ENCODE measurements at places on chromosomes 7 and 10.

DNA sequence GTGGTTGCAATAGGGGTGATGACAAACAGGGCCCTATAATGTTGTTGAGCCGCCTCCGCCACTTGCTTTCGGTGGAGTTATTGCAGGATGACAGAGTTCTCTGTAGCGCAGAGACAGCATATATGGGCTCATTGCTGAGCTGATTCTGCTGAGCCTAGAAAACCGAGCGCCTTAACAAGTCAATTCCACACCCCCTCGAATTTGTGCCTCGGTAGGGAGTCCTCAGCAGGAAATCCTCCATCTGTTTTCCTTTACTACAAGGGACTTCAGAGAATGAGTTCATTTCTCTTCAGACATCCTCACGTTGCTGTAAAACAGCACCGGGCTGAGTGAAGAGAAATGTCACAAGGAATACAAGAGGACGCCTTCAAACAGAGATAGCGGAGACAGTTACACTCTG lies 90.7 kb upstream of the KIAA1217 start:
- DNase-seq: no peak

GRCh38 chr7:148964483-148965267 lies 63.6 kb downstream of the PDIA4 start:
- no peak for DNase-seq

DNA sequence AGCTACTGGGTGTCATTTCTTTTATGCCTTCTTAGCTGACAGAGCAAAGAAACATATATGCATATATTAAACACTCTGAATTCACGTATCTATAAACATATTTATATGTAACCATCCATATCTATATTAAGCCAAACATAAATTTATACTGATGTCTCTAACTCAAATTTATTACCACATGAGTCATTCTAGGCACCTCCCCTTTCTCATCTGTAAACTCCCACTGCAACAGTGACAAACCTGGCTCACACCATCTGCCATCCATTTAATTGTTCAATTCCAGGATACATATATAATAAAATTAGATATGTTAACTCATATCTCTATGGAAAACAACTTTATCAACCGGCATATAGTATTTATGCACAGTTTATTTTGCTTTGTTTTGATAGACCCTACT lies 722.3 kb downstream of the SORCS1 start:
- no peak for DNase-seq

DNA sequence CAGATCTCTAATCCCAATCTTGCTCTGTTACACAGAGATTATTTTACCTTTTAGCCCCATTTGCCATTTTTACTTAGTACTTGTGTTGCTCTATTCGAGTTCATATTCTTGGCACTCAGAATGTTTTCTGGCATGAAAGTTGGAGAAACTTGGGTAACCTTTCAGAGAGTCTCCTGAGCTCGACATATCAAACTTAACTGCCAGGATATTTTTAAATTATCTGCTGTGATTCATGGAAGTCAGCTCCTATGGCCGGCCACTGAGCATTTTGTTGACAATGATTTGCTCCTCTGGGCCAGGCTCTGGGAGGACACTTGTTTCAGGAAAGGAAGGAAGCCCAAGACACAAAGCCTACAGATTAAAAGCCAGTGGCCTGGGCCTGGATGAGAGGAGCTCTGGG lies 396.7 kb downstream of the TNS3 start:
- no peak for DNase-seq

DNA sequence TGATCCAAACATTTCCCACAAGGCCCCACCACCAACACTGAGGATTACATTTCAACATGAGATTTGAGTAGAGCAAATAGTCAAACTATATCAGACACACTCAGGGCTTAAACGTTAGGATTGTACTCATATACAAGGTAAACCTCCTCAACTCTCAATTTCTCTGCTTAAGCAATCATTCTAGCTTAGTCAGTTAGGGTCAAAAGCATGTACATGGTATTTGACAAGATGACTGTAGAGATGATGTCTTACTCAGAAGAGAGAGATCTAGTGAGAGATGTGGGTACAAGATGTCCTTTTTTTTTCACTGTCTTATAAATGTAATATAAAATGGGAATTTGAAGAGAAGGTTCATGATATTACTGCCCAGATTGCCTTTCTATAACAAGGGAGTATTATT lies 270.1 kb downstream of the PRKG1 start:
- DNase-seq: no peak

- no peak for DNase-seq
Observed at GRCh38 chr10:33448421-33449140, 114.1 kb upstream of the NRP1 start.

GRCh38 chr7:54846273-54846672 lies 87.3 kb upstream of the SEC61G start:
- no peak for DNase-seq

DNA sequence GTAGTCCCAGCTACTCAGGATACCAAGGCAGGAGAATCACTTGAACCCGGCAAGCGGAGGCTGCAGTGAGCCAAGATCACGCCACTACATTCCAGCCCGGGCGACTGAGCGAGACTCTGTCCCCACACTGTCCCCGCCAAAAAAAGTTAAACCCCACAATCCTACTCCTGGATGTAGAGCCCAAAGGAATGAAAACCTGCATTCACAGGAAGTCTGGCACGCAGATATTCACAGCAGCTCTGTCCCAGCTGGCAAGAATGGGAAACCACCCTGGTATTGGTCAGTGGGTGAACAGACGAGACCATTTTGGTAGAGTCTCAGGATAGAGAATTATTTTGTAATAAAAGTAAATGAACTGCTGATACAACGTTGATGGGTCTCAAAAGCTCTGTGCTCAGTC lies 225.2 kb downstream of the MAD1L1 start:
- no peak for DNase-seq

- DNase-seq: no peak
Observed at GRCh38 chr7:80781561-80781979, 137.3 kb downstream of the SEMA3C start.

DNA sequence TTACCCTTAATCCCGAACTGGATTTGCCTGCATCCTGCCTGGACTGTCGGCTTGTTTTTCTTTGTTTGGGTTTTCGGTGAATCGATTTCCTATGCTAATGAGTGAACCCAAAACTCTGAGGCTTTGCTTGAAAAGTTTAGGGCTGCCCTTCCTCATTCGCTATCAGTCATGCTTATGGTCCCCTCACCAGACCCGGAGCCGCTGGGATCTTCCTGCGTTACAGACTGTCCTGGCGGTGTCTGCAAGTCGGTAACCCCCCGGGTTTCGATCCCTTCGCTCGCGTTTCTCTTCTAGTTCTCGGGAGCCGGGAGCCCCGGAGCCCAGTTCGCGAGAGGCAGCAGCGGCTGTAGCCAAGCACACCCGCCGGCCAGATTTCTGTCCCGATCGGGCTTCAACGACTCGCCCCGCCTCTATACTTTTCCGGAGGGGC lies 2.2 kb downstream of the EMX2 start:
- DNase-seq: no peak

- DNase-seq: no peak
Observed at GRCh38 chr7:139321071-139321745, 19.9 kb upstream of the FMC1 start.

GRCh38 chr7:101126651-101127459 lies at the start of gene SERPINE1:
Gene SERPINE1, plus strand, starts transcription at chr7:101127104. Its CDS starts 1,290 bp downstream, at chr7:101128394.
- peak; percentile 96 for DNase-seq

DNA sequence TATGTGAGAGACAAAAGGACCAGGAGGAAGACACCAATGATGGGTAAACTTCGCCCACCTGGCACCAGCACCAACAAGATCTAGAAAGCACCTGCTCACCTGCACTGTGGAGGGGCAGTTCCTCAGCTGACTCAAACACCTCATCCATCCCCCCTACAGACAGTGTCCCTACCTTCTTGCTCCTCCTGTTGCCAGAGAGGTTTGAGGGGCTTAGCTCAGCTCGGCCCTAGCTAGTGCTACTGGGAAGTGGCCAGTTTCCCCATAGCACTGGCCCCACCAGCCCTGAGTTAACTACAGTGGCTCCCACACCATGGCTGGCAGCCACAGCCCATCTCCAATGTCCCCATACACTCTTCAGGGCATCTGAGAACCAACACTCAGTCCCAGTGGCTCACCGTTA lies 70.8 kb downstream of the GRID1 start:
- no peak for DNase-seq

DNA sequence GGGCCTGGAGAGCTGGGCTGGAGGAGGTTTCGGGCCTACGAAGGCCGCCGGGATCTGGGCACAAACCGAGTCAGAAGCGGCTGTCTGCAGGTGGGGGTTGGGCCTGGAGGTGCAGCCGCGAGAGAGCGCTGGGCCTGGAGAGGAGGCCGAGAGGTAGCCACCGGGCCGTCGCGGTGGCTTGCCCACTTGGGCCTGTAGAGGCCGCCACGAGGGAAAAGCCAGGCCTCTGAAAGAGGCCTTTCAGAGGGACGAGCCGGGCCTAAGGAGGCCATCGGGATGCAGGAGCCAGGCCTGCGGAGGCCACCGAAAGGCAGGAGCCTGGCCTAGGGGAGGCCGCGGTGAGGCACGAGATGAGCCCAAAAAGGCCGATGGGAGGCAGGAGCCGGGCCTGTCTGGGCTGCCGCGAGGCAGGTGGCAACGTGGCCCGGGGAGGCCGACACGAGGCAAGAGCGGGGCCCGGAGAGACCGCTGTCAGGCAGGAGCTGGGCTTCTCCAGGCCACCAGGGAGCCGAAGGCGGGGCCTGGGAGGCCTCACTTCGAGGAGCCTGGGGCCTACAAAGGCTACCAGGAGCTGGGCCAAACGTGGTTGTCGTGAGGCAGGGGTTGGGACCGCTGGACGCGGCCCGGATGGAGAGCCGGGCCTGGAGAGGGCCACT lies 25.6 kb downstream of the MDH2 start:
- no peak for DNase-seq

- DNase-seq: no peak
Observed at GRCh38 chr10:33376476-33376875, 42.0 kb upstream of the NRP1 start.

GRCh38 chr10:21336476-21337170 lies 188.9 kb downstream of the SKIDA1 start:
- DNase-seq: no peak

- DNase-seq: no peak
Observed at GRCh38 chr7:2601065-2601464, 30.7 kb upstream of the TTYH3 start.

DNA sequence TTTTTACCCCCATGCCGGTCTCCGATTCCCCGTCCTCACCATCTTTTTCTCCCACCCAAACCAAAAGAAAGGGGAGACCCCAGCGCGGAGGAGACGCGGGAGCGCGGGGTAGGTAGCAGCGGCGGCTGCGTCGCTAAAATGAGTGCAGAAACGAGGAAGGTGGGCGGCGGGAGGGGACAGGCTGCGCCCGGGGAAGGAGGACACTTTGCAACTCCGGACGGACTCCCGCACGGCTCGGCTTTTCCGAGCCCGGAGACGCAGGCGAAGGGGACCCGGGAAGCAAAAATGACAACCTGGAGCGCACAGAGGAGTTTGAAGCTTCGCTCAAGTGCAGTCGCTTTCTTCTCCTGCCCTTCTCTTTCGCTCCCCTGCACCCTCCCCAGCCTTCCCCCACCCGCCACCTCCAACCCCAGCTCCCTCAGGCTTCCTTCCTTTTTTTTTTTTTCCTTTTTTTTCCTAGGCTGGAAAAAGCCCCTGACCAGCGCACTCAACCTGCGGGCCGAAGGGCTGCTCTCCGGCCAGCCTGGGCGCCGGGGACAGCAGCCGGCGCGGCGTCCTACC lies 453 bp downstream of the SFMBT2 start:
- DNase-seq: peak; percentile 62

- DNase-seq: peak; percentile 44
Observed at GRCh38 chr7:135512135-135512887, 2.4 kb upstream of the CNOT4 start.

GRCh38 chr10:118145256-118145655 lies 98.5 kb upstream of the RAB11FIP2 start:
- no peak for DNase-seq

DNA sequence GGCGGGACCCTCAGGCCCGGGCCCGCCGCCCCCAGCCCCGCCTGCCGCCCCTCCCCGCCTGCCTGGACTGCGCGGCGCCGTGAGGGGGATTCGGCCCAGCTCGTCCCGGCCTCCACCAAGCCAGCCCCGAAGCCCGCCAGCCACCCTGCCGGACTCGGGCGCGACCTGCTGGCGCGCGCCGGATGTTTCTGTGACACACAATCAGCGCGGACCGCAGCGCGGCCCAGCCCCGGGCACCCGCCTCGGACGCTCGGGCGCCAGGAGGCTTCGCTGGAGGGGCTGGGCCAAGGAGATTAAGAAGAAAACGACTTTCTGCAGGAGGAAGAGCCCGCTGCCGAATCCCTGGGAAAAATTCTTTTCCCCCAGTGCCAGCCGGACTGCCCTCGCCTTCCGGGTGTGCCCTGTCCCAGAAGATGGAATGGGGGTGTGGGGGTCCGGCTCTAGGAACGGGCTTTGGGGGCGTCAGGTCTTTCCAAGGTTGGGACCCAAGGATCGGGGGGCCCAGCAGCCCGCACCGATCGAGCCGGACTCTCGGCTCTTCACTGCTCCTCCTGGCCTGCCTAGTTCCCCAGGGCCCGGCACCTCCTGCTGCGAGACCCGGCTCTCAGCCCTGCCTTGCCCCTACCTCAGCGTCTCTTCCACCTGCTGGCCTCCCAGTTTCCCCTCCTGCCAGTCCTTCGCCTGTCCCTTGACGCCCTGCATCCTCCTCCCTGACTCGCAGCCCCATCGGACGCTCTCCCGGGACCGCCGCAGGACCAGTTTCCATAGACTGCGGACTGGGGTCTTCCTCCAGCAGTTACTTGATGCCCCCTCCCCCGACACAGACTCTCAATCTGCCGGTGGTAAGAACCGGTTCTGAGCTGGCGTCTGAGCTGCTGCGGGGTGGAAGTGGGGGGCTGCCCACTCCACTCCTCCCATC lies 82.7 kb downstream of the PAX2 start:
- DNase-seq: no peak

DNA sequence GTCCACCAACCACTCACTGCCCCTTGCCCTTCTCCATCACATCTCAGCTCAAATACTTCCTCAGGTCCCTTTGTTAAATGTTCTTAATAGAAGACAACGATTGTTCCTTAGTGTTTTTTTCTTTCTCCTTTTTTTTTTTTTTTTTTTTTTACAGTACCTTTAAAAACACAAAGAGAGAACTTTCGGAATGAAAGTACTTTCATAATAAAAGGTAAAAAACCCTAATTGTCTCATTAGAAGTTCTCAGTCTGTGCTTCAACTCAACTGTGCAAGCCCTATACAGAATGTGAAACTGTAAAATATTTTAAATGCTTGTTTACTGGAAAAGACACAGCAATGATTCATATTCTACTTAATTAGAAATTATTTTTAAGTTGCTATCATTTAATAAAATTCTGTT lies 29.4 kb downstream of the TSPAN12 start:
- DNase-seq: no peak

GRCh38 chr7:3432911-3433310 lies 131.9 kb downstream of the SDK1 start:
- DNase-seq: no peak

DNA sequence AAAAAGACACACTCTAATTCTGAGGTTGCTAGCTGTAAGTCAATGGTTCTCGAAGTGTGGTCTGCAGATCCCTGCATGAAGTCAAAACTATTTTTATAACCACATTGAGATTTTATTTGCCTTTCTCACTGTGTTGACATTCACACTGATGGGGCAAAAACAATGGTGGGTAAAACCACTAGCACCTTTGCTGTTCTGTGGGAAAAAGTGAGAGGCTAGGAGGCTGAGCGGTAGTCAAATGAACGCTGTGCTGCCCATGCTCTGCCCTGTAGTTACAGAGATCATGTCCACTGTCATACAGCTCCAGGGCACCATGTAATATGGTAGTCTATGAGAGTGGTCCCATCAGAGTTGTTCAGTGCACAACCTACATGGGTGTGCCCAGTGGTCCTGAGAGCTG lies 21.6 kb upstream of the PDCD4 start:
- DNase-seq: no peak

- peak; percentile 19 for DNase-seq
Observed at GRCh38 chr10:6838118-6838517, 258.0 kb upstream of the PRKCQ start.
